Stimulated activated CD8-positive, alpha-beta memory T cell treated with anti-CD3 and anti-CD28 coated beads, Interleukin-12 subunit alpha, Interleukin-12 subunit beta, amount 100 ng/mL, for 1 hour (primary cell): ENCODE measurements at places on chromosomes 12 and 14.

- no peak for DNase-seq
Measured at GRCh38 chr12:27436029-27436428, 10.5 kb upstream of the SMCO2 start.

GRCh38 chr14:64849940-64850339, 29.8 kb downstream of the SPTB start:
- DNase-seq, result no peak

- no peak for DNase-seq
Measured at GRCh38 chr12:19201661-19202060, 72.1 kb downstream of the PLEKHA5 start.

DNA sequence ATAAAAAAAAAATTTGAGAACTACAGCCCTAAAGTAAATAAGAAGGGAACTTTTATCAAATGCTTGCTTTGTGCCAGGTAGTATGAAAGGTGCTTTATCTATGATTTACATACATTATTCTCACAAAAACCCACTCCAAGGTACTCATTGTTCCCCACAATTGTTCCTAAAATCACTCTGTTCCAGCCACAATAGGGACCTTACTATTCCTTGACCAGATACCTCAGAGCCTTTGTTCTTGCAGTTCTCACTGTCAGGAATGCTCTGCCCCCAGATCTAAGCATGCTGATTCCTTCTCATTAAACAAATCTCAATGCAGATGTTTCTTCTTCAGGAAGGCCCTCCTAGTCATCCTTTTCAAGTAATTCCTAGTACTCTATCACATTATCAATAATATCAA, 60.2 kb downstream of the PPP1R12A start:
- no peak for DNase-seq

DNA sequence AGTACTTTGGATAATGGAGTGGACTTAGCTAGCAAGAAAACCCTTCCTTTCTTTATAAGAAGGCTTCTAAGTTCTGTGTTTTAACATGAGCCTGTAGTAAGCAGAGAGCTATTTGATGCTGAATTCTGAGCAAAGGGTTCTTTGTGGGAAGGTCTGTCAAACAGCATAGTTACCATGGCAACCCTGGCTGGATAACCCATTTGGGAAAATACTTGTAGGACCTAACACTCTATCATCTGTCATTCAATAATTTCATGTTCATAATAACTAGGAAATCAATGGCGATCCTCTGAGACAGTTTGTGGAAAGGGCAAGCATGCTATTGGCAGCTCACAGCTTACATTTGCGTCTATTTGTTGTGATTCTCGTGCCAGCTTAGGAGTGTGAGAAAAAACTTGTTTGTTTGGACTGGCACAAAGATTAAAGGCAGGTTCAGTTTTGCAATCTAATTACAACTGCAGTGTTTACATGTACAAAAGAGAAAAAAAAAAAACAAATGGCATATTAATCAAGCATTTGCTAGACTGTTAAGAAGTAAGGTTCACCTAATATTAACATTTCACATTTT, 219.2 kb downstream of the PDZRN4 start:
- no peak for DNase-seq

DNA sequence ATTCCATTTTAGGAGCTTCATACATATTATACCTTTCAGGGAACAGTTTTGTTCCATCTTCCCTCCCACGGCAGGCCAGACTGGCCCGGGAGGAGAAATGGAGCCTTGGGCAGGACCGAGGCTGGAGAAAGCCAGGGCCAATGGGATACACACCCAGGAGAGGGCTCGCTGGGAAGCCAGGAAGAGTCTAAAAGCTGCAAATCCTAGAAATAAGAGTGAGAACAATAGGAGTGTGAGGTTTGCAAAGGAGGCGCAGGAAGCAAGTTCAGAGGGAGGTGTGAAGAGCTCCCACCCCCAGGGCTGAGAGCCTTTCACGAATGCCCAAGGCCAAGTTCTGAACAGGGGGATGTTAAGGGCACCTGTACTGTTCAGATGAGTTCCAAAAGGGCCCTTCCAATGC, 67.5 kb upstream of the CPSF6 start:
- DNase-seq, result no peak

DNA sequence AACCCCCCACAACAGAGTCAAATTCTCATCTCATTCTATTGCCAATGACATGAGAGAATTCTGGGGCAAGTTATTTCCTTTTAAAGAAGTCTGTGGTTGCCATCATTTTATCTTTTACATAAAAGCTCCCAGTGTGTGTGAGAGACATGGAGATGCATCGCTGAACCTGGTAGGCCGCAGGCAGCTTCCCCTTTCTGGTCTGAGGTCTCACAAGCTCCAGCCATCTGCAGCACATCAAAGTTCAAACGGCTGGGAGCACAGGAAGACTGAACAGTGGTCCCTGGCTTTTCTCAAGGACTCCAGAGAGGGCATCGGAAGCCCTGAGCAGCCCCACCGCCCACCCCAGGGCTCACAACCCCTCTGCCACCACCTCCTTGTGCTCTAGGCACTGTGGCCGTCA, 141.7 kb downstream of the RIMBP2 start:
- no peak for DNase-seq

DNA sequence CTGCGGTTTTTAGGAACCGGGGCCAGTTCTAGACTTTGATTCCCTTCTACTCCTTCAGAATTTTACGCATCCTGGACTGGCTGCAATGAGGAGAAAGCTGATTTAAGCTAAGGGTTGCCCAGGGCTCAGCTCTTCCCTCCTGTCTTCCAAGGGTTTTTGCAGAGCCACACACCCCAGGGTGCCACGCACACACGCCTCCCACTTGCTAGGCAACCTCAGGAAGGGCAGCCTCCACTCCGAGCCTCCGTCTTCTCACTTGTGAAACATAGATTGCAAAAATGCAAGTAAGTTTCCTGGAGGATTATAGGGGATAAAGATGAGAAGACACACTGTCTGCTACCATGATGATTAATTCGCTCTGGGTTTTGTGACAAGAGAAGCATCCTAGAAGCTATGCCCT, 31.7 kb downstream of the NOS1 start:
- DNase-seq, result no peak

- no peak for DNase-seq
Measured at GRCh38 chr14:87251011-87251410, 742.0 kb downstream of the GALC start.

GRCh38 chr12:119748497-119748896, 80.6 kb downstream of the PRKAB1 start:
- no peak for DNase-seq

- peak; percentile 52 for DNase-seq
Measured at GRCh38 chr12:122123051-122123760, 44.6 kb downstream of the MLXIP start.

- DNase-seq, result no peak
Measured at GRCh38 chr14:51682411-51682810, 30.7 kb downstream of the FRMD6 start.

DNA sequence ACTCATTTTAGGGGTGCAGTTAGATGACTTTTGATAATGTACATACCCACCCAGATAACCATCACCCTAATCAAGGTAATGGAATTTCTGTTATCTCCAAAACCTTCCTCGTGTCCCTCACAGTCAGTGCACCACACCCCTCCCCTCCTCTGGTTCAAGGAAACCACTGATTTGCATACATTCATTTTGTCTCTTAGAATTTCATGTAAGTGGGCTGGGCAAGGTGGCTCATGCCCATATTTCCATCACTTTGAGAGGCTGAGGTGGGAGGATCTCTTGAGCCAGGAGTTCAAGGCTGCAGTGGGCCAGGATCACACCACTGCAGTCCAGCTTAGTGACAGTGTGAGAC, 15.7 kb downstream of the ADIPOR2 start:
- DNase-seq, result no peak

- DNase-seq, result no peak
Measured at GRCh38 chr14:33377596-33378390, 439.1 kb downstream of the NPAS3 start.

DNA sequence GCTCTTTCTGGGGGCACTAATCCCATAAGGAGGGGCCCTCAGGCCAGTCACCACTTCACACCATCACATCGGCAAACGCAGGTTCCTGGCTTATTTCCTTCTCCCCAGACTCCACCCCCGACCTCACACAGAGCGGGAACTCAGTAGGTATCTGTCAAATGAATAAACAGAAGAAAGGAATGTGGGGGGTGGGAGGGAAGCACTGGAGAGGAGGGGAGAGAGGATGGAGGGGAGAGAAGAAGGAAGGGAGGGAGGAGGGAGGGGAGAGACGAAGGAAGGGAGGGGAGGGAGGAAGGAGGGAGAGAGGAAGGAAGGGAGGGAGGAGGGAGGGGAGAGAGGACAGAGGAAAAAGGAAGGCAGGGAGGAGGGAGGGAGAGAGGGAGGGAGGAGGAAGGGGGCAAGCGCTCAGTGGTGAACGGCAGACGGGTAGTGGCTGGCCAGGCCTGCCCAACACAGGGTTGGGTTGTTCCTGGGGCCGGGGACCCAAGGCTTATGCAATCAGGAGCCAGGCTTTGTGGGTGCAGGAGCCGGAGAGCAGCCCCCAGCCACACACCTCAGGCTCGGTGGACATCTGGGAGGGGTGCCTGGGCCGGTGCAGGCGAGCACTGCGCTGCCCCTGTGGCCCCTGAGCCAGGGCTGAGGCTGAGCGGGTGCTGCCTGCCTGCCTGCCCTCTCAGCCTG, 52.6 kb upstream of the FBRSL1 start:
- DNase-seq, result no peak

DNA sequence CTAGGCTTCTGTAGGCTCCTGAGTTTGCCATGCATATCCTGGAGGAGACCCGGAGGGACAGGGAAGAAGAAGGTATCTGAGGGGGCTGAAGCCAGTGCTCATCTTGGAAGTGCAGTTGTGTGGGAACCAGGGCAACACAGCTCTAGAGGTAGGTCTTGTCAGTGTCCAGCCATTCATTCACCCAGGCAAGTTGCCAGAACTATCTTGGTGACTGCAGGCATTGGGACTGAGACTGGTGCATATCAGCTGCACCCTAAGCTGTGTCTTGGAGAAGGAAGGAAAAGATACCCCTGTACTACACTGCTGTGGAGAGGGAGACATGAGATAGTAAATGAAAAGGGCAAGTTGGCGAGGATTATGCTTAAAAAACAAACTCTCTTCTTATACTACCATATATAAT, 4.9 kb upstream of the WIF1 start:
- no peak for DNase-seq

DNA sequence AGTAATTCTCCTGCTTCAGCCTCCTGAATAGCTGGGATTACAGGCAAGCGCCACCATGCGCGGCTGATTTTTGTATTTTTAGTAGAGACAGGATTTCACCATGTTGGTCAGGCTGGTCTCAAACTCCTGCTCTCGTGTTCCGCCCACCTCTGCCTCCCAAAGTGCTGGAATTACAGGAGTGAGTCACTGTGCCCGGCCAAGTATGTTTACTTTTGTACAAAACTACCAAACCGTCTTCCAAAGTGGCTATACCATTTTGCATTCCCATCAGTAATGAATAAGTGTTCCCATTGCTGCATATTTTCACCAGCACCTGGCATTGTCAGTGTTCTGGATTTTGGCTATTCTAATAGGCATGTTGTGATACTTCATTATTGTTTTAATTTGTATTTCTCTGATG, 8.4 kb upstream of the KRT6A start:
- DNase-seq, result no peak

GRCh38 chr12:88388566-88389540, 191.4 kb downstream of the KITLG start:
- DNase-seq, result no peak

DNA sequence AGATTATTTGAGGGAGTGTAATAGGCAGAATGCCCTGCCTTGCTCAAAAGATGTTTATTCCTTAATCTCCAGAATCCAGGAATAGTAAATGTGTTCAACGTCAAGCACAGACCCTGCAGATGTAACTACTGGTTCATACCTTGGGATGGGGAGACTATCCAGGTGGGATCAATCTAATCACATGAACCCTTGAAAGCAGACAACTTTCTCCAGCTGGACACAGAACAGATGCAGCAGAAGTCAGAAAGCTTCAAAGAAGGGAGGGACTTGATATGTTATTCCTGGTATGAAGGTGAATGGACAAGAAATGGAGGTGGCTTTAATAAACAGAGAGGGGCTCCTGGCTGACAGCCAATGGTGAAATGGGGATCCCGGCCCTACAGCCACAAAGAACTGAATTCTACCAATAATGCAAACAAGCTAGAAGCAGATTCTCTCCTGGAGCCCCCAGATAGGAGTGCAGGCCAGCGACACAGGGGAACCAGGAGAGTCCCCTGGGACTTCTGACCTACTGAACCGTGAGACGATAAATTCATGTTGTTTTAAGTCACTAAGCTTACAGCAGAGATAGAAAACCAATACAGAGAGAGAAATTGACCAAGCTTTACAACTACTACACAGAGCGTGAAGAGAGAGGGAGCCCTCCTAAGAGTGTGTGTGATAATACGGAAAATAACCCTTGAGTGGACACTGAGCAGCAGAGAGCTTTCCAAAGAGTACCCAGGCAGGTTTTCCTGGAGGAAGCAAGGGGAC, 133.5 kb upstream of the TMEM132C start:
- DNase-seq, result no peak

GRCh38 chr12:104555648-104556047, 98.9 kb downstream of the CHST11 start:
- no peak for DNase-seq

GRCh38 chr14:24172261-24172860, 481 bp downstream of the REC8 start:
- no peak for DNase-seq

DNA sequence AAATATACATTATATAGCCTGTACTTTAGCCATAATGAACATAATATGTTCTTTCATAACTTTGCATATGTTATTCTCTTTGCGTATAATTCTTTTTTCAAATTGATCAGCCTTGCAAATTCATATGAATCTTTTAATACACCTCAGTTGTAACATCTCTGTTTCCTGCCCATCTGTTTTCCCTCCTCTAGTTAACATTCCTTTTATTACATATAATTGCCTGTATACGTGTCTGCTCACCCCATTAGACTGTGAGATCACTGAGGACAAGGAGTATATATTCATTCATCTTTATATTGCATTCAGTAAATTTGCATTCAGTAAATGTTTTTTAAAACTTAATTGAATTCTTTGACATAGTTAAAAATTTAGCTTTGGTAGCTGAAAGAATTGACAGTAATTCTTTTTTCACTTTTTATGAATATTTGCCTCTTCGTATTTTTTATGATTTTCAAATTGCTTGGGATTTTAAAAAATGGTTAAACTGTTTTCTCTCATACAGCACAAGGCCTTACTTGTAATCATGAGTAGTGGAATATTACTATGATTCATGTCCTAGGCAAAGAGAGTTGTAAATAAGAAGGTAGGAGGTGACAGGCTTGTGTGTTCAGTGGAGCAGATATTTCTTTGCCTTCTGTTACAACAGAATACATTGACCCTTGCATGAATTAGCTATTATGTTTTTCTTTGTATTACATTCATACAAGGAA, 32.8 kb upstream of the KLHL42 start:
- DNase-seq, result no peak

GRCh38 chr14:74973003-74973653, 17.7 kb upstream of the PGF start:
- no peak for DNase-seq

- DNase-seq, result no peak
Measured at GRCh38 chr14:64771161-64771560, 66.9 kb downstream of the PLEKHG3 start.
